ENCODE measurements at places on chromosomes 11 and 22.

DNA sequence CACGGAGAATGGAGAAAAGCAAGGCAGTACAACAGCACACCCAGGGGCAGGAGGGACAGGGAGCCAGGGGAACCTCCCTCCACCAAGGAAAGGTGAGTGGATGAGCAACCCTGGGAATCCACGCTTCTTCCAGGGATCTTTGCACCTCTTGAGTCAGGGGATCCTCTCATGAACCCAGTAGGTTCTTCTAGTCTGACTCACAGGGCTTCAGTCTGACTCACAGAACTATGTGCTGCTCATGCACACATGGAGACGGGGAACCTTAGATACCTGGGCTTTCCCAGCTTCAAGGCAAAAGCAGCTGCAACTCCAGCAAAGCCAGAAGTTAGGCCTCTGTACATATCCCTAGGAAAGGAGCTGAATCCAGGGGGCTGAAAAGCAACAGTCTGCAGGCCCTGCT is 1021.4 kb upstream of the TENM4 start:
- DNase-seq: no peak

DNA sequence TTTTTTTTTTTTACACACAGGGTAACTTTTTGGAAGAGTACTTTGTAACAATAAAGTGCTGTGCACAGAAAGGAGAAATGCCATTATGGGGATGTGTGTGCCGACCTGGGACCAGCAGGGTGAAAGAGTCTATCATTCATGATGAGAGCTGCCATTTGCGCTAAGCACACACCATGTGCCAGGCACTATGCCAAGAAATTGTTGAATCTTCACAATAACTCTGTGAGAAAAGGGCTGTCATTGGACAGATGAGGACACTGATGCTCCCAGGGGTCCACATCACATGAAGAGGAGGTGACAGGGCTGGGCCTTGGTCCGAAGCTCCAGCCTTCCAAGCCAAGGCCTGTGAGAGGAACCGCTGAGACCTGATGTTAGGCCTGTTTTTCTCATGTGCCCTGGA is 5.6 kb downstream of the DUSP18 start:
- no peak for DNase-seq

- no peak for DNase-seq
Observed at GRCh38 chr11:75493626-75494025, 32.1 kb downstream of the GDPD5 start.

DNA sequence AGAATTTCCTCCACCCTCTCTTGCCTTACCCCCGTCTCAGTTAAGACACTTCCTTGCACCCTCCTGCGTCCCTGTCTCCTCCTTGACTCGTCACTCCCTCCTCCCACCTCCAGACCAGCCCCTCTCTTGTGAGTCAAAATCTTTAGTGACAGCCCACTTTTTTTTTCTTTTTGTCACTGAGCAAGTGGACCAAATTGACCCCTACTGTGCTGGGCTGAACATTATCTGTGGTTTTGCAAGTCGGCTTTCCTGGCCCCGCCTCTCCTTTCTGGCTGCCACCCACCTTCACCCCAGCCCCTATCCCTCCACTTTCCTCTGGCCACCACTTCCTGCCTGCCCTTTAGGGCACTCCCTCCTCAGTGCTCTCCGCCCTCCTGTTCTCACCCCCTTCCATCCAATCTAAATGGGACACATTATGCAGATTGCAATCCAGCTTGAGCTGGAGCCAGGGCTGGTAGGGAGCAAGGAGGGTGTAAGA is at the start of gene APLNR:
TSS of gene APLNR (minus strand) at position 47 of the 478 bp plus-strand sequence. CDS start 246 bp downstream, outside the sequence.
- no peak for DNase-seq

DNA sequence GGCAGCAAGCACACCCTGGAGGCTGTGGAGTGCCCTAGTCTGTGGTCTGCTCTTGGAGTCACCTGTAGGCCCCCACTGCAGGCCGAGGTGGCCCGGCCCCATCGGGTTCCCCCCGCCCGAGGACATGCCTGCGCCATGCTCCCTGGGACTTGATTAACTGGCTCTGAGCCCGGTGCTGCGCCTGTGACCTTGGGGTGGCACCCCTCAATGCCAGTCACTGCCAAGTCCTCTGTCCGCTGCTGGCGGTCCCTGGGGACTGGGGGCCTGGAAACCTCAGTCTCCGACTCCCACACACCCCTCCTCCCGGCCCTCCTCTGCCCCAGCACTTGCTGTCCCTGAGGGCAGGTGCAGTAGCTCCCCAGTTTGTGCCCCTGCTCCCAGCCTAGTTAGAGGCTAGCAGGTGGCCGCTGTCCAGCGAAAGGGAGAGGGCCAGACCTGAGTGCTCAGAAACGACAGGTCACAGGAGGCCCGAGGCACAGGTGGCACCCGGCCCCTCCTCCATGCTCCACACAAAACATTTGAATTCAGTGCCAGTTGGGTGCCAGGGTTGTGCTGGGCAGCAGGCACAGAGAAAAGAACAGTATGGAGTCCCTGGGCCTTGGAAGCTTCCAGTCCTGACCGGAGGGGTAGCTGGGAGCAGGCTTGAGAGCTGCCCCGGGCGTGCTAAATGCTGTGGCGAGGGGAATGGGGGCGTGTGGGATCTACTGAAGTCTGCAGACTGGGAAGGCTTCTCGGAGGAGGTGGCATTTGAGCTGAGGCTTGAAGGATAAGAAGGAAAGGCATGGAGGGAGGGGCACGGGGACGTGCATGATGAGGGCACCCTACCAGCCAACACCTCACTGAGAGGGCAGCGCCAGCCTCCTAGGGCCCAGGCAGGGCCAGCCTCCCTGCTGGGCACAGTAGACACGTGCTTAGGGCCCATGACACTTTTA is 16.4 kb upstream of the FLRT1 start:
- no peak for DNase-seq

DNA sequence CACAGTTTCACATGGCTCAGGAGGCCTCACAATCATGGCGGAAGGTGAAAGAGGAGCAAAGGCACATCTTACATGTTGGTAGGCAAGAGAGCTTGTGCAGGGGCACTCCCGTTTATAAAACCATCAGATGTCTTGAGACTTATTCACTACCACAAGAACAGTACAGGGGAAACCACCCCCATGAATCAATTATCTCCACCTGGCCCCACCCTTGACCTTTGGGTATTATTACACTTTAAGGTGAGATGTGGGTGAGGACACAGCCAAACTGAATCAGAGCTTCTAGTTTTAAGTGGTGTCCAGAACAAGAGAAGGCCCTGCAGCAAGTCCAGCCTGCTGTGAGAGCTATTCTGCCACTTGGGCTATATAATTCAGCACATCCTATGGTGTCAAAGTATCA is 493.7 kb downstream of the ETS1 start:
- no peak for DNase-seq

GRCh38 chr22:30217698-30218560 is 28.6 kb downstream of the LIF start:
- DNase-seq: no peak

DNA sequence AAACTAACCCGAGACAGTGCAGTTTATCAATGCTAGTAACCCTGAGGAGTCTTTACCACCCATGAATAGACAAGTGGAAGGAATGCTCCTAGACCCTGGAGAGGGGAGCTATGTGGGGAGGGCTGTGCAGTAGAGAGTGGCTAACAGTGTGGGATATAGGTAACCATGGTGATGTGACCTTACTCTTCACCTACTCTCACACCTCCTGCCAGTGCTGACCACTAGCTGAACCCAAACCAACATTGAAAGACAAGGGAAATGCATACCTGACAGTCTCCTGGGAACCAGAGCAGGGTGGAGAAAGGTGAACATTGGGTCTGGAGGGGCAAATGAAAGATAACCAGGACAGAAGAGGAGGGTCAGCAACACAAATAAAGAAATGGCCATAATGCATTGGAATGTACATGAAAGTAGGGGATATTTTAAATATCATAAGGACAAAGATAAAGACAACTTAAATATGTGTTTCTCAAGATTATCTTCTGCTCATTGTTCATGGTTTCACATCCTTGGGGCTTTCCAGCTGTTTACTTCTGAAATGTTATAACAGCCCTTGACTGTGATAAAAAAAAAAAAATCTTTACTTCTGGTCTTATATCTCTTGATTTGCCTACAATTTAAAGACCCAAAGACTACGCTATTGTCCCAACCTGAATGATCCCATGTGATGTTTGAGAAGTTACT is 983.3 kb upstream of the TENM4 start:
- no peak for DNase-seq

DNA sequence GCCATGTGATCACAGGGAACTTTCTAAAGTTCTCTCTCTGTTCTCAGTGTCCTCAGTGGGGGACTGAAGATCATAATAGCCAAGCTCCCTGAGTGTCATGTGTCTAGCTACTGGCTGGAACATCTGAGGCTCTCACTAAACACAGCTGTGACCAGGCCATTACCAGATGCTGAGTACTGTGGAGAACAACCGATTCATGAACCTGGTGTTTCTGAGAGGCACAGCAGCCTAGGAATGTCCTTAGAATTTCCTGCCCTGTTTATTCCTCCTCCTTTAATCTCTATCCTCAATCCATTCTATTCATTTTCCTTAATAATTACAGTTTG is 93.0 kb downstream of the ME3 start:
- no peak for DNase-seq

- DNase-seq: no peak
Observed at GRCh38 chr22:30573594-30574094, 821 bp downstream of the GAL3ST1 start.

DNA sequence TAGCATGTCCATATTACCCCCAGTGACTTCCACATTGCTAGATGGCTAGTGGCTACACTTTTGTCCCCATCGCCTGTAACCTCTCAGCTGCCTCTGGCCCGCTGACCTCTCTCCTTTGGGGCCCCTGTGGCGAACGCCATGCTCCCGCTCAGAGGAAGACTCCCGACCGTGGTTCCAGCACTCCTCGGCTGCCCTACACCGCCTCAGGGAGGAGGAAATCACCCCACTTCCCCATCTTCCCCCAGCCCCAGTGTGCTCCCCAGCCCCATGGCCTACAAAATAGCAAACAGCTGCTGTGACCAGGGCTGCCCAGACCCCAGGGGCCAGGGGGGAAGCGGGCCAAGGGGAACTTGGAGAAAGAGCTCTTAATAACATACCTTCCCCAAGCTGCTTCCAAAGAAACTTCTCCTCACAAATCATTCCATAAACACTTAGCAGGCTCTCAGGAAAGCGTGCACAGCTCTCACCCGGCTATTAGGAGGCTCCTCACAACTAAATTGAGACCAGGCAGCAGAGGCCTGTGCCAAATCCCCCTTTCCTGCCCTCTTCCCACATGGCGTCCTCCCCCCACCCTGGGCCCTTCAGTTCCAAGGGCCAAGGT is 63.5 kb upstream of the WNT11 start:
- DNase-seq: no peak

- DNase-seq: no peak
Observed at GRCh38 chr11:64372802-64373597, 14.0 kb downstream of the RPS6KA4 start.

DNA sequence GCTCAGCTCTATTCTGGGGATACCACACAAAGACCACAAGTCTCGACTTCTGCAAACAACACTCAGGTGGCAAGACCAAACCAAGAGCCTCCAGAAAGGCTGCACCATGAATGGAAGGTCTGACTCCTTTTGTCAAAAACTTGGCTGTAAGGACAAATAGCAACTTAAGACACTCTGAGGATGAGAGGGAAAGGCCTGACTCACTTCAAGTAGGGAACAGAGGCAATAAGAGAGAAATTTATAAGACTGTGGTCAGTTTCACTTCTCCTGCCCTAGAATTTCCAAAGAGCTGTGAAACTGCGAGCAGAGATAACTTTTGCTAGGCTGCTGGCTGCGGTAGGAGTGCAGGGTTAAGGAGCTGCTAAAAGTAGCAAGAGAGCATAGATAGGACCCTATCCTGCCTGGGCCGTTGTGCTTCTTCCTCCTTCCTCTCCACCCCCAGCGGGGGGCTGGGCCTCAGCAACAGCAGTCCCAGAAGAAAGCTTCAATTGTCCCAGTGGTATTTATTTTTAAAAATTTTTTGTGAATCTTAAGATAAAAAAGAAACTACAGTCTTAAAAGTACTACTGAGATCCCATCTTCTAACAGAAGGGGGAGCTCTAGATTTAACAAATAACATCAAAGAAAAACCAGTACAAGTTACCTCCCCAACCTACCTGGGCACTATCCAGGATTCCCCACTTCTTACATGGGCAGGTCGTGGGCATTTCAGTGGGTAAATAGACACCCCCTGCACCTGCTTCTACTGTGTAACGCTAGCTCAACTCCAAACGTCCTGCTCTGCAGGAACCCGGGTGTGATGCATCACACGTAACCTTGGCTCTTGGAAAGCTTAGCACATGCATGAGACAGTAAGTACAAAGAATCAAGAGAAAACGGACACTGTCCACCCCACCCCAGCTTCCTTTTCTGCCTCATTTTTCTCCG is 66.4 kb downstream of the SGSM3 start:
- no peak for DNase-seq

DNA sequence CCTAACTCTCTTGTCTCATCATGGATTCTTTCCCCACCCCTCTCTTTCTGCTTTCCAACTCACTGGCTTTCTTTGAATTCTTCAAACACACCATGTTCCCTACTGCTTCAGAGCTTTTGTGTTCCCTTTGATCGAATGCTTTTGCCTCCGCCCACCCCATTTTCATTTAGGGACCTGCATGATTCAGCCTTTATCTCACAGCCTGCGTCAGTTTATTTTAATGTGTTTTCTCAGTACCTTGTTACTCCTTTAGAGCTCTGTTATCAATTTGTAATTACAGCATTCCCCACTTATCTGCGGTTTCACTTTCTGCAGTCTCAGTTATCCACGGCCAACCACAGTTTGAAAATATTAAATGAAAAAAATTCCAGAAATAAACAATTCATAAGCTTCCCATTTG is 451.3 kb downstream of the METTL15 start:
- DNase-seq: no peak

DNA sequence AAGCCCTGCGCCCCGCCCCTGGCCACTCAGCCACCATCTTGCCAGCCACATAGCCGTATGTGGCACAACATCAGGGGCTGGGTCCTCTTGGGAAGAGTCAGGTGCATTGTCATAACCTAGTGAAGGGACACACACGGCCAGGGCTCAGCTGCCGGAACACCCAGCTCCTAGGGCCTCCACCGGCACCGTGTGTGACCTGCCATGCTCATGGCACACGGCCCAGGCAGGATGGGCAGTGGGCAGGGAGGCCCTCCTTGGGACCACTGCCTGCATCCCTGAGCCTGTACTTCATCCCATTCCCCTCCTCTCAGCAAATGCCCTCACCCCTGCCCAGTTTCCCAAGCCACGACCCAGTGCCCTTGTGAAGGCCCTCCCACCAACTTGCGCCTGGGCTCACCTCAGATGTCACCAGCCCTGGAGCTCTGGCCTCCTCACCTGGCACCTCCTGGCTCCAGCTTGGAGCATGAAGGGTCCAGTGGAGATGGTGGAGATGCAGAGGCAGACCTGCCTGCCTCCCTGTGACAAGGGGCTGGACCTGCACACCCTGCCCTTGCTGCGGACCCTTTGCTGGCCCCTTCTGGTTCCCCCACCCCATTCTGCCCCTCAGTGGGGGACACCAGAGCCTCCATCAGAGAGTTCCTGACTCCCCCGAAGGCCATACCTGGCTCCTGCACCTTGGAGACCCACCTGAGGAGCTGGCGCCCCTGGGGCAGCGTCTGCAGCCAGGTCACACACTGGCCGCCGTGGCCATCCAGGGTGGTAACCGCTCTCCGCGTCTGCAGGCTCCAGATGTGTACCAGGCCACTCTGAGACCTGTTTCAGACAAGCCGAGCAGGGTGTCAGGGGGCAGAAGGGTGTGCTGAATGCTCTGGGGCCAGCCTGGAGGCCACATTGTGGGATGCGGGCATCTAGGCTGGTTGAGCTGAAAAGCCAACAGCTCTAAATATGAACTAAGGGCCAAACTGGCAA is 34.5 kb downstream of the GNB1L start:
- no peak for DNase-seq

GRCh38 chr11:59198726-59199125 is 14.0 kb downstream of the MPEG1 start:
- DNase-seq: no peak
